Fibroblast of lung (primary cell): ENCODE measurements at places on chromosomes 16 and 17.

DNA sequence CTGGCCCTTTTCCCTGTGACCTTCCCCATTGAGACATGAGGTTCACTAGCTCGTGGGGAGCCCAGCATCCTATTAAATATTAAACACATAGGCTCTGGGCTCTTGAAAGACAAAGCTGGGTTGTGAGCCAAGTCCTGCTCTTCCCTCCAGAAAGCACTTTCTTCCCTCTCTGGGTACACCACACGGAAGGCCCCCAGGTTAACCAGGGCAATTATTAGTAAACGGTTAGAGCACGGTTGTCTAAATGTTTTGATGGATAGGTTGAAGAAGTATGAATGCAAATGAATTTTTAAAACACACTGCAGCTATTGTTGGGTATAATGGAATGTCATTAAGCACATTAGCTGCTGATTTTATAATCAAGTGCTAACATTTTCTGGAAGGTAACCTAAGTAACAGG lies 32.7 kb upstream of the CDH13 start:
- no peak for DNase-seq

DNA sequence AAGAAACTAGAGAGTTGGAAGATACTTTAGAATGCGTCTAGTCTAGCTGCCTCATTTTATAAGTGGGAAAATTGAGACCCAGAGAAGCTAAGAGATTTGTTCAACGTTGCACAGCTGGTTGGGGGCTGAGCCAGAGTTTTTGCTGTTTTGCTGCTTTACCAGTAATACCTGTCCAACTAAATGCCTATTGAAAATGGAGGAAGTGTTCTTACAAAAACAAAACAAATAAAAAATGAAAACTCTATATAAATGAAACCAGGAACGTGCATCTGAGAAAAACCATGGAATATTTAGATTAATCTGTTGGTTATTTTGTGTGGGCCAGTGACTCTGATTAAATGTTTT lies 13.8 kb downstream of the NLK start:
- DNase-seq: no peak

DNA sequence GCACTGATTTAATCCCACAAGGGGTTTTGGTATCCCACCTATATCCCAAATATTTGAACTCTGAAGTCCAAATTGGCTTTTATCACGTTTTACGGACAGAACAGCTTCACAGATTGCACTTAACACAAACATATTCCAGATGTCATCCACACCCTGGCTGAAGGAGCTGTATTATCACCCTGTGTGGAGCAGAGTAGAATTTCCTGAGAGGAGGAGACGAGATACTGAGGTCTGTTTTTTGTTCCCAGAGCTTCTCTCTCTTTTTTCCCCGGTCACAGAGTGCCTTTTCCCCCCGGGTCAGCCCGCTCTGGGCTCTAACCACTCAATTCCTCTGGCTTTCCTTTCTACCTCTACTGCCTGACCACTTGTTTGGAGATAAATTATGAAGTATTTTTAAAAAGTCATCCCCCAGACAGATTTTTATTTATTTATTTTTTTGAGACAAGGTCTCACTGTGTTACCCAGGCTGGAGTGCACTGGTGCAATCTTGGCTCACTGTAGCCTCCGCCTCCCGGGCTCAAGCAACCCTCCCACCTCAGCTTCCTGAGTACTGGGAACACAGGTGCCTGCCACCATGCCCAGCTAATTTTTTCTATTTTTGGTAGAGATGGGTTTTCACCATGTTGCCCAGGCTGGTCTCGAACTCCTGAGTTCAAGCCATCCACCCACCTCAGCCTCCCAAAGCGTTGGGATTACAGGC lies 30.7 kb downstream of the DNAH2 start:
- peak; percentile 35 for DNase-seq

- no peak for DNase-seq
Observed at GRCh38 chr17:43540821-43541674, 5.1 kb downstream of the ETV4 start.

GRCh38 chr17:30379903-30380381 lies 1.2 kb downstream of the CPD start:
- no peak for DNase-seq

GRCh38 chr17:50047488-50048126 lies 8.3 kb upstream of the ITGA3 start:
- DNase-seq: peak; percentile 56

DNA sequence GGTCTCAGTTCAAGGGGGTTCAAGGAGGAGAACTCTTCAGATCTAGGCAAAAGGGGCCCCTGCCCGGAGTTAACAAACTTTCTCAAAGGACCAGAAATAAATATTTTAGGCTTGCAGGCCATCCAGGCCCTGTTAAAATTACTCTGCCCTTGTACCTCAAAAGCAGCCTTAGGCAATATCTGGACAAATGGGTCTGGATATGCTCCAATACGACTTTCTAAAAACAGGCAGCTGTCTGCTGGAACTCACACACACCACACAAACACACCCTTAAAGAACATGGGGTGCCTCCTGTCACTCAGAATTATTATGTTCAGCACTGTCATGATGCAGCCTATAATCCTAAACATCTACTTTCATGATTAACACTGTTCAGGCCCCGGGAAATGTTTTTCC lies 75.5 kb downstream of the TMEM132E start:
- no peak for DNase-seq

- DNase-seq: peak; percentile 91
Observed at GRCh38 chr17:15456972-15457722, 10.3 kb downstream of the CDRT4 start.

- DNase-seq: peak; percentile 76
Observed at GRCh38 chr16:57341441-57342303, 16.9 kb upstream of the CCL22 start.

DNA sequence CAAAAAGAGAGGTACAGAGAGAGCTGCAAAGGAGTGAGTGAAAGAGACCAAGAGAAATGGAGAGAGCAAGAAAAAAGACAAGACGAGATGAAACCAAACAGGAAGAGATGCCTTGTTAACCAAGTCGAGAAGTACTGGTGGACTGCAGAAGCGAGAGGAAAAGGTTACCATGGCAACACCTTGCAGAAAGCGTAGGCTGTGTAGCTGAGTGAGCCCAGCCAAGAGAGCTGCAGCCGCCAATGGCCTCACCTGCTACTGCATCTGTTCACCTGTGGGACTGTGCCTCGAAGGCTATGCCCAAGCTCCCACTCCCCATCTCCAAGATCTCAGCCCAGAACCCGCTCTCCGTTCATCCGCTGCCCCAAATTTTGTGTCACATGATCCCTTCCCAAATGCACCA lies 161.3 kb downstream of the SLC39A11 start:
- DNase-seq: no peak

GRCh38 chr16:13977177-13977576 lies 57.2 kb downstream of the ERCC4 start:
- no peak for DNase-seq

GRCh38 chr17:6684460-6684783 lies 28.7 kb downstream of the SLC13A5 start:
- no peak for DNase-seq

- DNase-seq: no peak
Observed at GRCh38 chr16:5738586-5738985, 641.0 kb upstream of the EEF2KMT start.

- no peak for DNase-seq
Observed at GRCh38 chr17:74211912-74212208, 1.5 kb upstream of the TTYH2 start.

DNA sequence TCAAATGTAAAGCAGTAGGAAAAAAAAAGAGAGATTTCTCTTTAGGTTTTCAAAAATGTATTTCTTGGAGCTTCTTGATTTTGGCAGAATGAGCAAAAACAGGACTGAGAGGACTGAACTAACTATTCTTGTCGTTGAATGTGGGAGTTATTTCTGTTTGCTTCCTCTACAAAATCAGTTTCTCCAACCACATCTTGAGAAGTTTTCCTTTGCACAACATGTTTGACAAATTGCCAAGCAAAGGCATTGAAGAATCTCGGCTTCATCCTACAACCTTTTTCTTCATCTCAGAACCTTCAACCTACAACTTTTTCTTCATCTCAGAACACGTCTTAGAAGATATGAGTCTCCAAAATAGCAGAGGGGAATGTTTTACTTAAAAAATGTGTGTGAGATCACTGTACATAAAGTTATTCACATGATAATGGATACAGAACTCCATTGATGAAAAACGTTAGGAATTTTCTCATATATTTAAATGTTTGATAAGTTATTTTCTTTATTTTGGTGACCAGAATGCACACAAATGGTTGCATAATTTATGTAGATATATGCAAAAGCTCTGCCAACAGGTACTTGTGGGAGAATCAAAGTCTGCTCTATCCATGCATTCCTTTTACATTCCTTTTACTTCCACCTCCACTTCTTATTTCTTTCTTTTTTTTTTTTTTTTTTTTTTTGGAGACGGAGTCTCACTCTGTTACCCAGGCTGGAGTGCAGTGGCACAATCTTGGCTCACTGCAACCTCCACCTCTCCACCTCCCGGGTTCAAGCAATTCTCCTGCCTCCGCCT lies 370.0 kb downstream of the KCNJ2 start:
- no peak for DNase-seq

GRCh38 chr17:22303865-22304264 lies 611.5 kb downstream of the KCNJ18 start:
- DNase-seq: no peak

DNA sequence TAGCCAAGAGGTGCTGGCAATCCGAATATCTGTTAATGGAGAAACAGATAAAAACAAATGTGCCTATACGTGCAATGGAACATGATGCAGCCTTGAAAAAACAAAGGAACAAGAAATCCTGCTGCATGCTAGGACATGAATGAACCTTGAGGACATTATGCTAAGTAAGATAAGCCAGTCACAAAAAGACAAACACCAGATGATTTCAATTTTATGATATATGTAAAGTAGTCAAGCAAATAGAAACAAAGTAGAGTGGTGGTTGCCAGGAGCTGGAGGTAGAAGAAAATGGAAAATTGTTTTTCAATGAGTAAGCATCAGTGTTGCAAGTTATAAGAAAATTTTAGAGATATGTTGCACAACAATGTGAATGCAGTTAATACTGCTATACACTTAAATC lies 409.7 kb upstream of the CDH8 start:
- DNase-seq: no peak

DNA sequence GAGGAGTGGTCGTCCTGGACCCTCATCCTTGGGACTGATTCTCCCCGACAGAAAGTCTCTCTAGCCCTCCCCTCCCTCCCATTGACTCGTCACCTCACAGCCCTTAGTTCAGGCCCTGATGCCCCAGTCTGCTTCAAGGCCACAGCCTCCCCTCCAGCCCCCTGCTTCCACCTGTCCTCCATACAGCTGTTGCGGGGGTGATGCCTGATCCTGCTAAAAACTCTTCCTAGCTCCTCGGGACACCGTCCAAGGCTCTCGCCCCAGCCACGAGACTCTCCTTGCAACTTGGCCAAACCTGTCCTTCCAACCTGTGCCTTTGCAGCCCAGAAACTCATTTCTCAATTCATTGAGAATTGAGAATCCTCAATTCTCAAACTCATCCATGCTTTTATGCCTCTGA lies 6.8 kb downstream of the STAC2 start:
- DNase-seq: no peak

- DNase-seq: peak; percentile 40
Observed at GRCh38 chr17:40648384-40648968, 858 bp upstream of the SMARCE1 start.

DNA sequence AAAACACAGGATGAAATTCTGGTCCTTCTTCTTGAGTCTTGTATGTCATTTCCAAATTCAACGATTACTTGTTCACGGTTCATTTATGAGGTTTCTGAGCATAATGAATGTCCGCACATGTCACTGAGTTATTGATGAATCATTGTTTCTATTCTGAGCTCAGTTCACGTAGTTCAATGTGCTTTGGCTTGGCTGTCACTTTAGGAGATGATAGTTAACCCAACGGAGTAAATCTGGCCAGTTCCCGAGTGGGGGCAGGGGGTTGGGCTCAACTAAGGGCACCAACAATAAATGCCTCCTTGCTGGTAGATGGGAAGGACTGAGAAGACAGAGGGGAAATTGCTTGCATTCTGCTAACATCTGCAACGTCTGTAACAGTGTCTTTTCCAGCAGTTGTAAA lies 239.4 kb upstream of the HSBP1 start:
- DNase-seq: no peak

- DNase-seq: peak; percentile 36
Observed at GRCh38 chr16:24273508-24274182, 17.5 kb downstream of the CACNG3 start.

DNA sequence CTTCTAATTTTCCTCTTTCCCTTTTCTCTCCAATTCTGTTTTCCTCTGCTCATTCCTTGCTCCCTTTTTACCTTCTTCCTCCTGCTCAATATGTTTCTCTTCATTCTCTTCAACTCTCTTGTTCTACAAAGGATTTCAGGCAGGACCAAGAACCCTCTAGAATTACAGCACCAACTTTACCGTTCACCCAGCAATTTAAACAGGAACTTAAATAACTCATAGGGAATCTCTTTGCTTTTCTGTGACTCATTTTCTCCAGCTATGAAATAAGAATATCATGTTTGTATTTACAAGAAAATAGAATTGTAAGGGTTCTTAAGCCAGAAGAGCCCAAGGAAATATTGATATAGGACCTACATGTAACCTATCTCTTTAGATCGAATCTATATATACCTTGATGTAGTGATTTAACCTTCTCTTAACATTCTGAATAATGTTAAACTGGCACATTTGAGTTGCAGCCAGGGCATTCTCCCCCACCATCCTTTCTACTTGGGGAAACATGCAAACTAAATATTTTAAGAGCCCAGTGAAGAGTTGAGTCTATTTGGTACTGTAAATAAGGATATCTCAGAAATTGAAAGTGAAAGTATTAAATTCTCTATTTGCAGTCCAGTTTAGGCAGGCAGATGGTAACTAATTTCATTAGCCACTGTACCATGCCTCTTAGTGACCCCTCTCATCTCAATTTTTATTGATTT lies 137.0 kb downstream of the ANKFN1 start:
- DNase-seq: peak; percentile 4

DNA sequence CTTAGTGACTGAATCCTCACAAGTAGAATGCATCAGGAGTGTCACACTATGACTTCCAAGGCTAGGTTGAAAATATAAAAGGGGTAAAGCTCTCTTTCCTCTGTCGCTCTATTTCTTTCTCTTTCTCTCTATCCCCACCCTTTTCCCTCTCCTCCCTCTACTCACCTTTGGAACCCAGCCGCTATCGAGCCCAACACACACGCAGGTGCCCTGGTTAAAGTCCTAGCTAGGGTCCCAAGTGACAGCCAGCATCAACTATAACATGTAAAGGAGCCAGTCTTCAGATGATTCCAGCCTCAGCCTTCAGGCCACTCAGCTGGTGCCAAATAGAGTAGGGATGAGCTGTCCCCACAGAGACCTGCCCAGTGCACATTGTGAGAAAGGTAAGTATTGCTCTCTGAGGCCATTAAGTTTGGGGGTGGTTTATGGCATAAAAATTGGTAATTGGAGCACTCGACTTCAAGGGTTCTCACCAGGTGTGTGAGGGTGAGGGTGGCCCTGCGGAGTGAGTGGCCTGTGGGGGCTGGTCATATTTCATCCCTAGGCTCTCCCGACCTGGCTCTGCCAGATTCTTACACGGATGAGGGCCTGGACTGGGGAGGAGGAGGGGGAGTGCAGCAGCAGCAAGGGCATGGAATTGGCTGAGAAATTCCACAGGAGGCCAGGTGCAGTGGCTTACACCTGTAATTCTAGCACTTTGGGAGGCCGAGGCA lies 14.9 kb upstream of the C16orf54 start:
- DNase-seq: no peak
